ENCODE measurements at places on chromosomes 1 and 21.

DNA sequence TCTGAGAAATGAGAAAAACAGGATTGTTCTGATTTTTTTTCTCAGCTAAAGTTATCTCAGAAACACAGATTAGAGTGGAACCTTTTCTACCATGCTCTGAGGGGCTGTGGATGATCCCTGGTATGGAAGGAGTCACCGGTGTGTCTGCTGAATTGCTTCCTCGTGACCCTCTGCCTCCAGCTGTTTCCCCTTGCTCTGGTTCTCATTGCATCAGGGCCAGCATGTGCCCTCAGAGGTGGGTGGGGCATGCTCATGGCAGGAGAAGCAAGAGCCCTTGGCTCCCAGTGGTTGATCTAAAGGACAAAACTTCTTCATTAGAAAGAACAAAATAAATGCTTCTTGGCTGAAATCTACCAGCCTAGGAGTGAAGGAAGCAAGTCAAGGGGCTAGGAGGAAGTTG is 183.2 kb upstream of the HMCN1 start:
- no peak for DNase-seq

DNA sequence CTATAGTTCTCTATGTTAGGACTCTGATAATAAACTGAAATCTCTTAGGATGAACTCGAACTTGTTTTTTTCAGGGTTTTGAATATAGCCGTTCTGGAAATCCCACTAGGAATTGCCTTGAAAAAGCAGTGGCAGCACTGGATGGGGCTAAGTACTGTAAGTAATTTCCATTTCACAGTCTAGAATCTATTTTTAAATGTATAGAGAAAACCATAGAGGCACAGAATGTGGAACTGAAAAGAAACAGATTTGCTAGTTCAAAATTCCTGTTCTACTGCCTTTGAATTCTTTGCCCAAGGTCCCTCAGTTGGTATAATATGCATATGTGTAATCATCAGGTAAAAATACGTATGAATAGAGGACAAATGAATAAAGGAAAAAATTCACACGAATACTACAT is 4.8 kb downstream of the CTH start:
- no peak for DNase-seq

DNA sequence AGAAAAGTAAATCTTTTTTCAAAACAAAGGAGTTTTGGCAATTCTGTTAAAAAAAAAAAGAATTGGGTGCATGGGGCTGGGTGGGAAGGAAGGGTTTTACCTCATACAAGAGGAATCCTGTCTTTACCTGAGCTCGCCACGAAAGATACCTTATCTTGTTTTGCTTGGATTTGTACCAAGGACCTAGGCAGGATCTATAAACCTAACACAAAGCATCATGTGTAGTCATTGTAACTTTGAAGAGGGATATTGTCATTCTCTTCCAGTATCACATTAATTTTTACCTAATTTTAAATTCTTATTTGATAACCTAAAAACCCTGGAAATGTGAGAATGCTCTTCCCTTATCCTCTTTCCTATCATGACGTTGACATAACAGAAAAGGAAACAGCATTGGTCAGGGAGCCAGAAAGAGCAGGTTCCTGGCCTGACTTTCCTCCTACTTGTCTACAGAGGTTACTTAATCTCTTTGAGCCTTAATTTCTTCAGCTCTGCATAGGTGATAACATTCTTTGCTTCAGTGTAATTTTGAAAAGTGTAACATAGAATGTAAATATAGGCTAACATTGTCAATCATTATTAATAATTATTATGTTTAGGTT is 4.0 kb upstream of the LAMC1 start:
- no peak for DNase-seq

GRCh38 chr1:87714278-87714677 is 385.6 kb downstream of the LMO4 start:
- no peak for DNase-seq

- no peak for DNase-seq
These were observed 46.7 kb upstream of the FOXO6 start for GRCh38 chr1:41314376-41315145.

DNA sequence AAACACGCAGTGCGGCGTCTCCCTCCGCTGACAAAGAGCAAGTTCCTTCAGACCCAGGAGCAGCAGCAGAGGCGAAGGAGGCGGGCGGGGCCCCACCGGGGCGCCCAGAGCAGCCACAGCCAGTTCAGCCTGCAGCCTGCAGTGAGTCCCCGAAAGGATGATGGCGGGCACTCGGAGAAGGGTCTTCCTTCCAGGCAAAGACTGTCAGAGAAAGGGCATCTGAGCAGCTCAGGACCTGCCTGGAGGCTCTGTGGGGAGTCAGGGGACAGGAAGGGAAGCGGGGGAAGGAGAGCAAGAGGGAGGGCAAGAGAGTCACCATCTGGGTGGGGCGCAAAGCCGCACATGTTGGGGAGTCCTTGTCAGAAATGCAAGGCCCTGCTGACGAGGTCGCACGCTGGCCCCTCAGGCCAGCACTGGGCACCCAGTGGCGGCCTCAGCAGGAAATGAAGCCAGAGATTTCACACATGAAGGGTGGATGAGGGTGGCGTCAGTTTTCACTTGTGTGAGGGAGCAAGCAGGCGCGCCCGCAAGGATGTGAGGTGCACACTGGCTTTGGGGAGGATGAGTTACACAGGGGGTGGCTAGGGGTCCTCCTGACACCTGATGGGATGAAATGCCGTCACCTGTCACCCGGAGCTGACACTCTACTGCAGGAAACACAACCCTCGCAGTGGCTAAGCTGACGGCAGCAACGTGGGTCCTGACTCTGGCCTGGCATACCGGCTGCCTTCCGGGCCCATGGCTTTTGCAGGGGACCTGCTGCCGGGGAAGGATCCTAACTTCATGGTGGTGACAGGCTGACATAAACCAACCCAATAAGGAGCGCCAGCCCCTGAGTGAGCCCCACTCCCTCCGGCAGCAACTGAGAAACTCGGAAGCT is 6.6 kb downstream of the LRRC47 start:
- DNase-seq: no peak

DNA sequence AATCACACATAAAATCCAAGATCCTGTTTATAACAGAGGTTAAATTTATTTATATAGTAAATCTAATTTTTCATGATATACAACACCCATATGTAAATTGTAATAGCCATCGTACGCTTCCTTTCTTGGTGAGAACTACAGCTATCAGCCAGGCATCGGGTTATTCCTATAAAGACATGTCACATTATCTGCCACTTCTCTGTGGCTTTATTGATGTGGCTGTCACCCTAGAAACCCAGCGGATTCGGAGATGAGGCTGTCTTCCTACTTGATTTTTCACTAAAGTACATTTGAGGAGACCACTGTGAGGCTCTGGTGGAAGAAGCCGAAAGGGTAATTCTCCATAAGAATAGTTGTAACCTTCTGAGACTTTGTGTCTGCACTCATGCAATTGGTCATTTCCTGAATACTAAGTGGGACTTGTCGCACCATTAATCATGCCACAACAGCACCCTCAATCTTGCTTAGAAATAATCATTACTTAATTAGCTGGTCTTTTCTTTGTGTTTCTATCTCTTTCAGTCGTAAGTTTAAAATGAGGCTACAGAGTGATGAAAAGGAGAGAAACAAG is 106.0 kb downstream of the NTNG1 start:
- no peak for DNase-seq

- DNase-seq: no peak
These were observed 40.3 kb upstream of the LRRC8B start for GRCh38 chr1:89484092-89485038.

DNA sequence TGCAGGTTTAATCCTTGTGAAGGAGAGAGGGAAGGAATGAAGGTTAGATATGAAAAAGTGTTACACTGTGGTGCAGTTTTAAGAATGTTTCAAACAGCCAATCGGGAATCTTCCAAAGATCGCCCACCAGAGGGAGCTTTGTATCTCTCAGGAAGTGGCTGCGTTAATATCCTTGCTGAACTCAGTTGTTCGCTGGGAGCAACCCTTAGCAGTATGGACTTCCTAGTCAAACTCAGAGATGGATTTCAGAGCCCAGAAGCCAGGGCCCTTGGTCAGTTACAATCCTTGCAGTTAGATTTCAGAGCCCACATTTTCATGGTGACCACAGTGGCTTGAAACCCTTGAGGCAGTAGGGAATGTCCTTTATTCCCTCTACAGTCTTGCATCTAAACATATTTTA is 136.2 kb downstream of the NTNG1 start:
- DNase-seq: peak; percentile 47

GRCh38 chr1:3828391-3828790 is 28.6 kb downstream of the CEP104 start:
- DNase-seq: no peak

GRCh38 chr1:211538287-211538686 is 40.7 kb downstream of the SLC30A1 start:
- no peak for DNase-seq

DNA sequence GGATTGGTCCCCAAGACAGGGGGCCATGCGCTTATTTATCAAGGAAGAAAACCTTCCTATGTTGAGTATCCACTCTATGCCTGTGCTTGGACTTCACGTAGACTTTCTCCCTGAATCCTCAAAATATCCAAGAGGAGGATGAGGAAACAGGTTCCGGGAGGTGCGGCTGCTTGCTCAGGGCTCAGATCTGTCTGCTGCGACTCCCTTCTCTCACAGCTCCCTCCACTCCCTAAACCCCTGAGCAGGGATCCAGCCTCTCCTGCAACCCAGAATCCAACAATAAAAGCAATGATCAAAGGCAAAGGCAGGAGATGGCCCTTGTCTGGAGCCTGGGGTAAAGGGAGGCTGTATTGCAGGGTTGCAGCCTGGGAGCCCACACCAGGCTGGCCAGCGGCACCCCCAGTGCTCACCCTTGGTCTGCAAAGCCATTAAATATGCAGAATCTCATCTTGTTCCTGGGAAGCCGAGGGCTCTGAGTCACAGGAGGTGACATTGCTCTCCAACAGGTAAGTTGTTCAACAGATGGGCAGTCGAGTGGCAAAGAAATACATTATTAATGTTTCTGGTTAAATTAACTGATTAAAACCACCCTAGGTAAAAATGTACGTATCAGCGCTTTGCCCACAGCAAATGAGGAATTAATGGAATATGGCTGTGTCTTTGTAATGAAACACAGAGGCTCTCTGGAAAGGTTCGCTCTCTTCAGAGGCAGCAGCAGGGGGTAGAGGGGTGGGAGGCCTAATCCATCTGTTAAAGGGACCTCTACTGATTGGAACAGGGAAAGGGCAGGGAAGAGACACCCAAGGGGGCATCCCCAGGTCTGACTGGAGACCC is 111.5 kb downstream of the GRIK3 start:
- no peak for DNase-seq

GRCh38 chr1:169949139-169949538 is 55.4 kb upstream of the SCYL3 start:
- DNase-seq: no peak

GRCh38 chr1:235635938-235636662 is 13.5 kb downstream of the GNG4 start:
- no peak for DNase-seq

DNA sequence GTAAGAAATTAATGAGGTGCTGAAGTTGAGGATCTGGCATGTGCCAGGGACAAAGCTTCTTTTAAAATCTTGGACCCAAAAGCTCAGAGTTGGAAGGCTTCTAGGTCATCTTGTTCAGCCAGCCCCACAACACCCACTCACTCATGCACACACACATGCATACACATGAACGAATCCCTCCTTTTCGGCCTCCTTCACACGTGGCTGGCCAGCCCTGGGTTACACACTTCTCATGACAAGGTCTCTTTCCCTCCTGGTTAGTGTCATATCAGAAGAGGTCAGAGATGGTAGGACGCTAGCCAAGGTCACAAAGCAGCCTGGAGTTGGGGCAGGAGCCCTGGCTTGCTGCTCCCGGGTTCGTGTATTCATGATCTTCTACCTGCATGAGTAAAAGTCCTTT is 6.9 kb downstream of the DMBX1 start:
- no peak for DNase-seq

GRCh38 chr1:47782414-47783166 is 214.6 kb downstream of the TRABD2B start:
- no peak for DNase-seq

DNA sequence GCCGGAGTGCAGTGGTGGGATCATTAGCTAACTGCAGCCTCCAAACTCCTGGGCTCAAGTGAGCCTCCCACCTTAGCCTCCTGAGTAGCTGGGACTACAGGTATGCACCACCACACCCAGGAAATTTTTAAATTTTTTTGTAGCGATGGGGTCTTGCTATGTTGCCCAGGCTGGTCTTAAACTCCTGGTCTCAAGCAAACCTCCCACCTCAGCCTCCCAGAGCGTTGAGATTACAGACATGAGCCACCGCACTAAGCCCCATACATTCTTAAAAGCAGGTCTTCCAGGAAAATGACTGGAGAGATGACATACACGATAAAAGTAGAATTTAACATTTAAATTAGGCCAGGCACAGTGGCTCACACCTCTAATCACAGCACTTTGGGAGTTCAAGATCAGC is 13.4 kb downstream of the MTFR1L start:
- DNase-seq: no peak

DNA sequence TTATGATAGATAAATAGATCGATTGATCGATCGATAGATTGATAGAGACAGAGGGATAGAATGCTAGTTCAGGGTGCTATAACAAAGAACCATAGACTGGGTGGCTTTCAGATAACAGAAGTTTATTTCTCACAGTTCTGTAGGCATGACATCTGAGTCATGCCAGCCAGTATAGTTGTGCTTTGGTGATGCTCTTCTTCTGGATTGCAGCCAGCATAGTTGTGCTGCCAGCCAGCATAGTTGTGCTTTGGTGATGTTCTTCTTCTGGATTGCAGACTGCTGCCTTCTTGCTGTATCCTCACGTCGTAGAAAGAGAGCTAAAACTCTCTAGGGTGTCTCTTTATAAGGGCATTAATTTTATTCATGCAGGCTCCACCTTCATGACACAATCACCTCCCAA is 860.8 kb downstream of the BRINP3 start:
- DNase-seq: no peak

- DNase-seq: no peak
These were observed 7.0 kb upstream of the C1orf174 start for GRCh38 chr1:3907031-3907534.

- no peak for DNase-seq
These were observed 252.3 kb upstream of the ZP4 start for GRCh38 chr1:238143038-238143437.

DNA sequence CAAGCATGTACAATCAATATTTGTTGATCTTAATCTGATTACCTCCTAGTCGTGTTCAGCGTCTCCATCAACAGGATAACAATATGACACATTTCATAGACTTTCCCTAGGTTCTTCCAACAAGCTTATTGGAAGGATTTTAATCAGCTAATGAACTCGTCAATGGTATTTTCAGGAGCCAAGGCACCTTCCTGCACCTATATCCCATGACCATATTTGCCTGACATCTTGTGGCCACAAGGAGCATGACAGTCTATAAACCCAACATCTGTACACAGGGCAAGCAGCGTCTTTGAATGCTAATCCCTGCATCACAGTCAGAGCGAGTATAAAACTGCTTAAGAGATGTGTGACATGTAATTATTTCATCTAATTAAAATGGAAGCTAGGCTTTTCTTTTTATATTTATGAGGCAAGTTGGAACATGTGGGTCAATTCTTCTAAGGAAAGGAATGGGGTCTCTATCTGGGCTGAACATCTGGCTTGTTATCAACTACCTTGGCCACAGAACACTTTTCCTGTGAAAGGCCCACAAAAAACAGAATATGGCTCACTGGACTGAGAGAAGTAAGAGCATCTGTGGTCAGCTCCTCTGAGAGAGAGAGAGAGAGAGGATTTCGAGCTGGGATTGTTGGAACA is 388.8 kb downstream of the NTNG1 start:
- DNase-seq: peak; percentile 31

- no peak for DNase-seq
These were observed 54.5 kb upstream of the FAM78B start for GRCh38 chr1:166221316-166221715.
